ENCODE measurements at places on chromosomes 1 and 21.

DNA sequence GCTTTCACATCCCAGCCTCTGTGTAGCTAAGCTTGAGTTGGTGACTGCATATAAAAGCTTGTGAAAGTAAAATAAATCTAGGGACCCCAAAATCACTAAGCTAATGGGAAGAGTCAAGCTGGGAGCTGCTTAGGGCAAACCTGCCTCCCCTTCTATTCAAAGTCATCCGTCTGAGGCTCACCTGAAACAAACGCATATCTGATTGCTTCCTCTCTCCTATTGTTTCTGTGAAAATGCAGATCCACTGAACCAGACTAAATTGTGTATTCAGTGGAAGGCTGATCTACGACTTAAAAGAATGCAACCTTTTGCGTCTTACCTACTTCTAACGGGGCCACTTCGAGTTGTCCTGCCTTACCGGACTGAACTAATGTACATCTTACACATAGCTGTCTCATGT is 70.3 kb downstream of the LTN1 start:
- no peak for DNase-seq

DNA sequence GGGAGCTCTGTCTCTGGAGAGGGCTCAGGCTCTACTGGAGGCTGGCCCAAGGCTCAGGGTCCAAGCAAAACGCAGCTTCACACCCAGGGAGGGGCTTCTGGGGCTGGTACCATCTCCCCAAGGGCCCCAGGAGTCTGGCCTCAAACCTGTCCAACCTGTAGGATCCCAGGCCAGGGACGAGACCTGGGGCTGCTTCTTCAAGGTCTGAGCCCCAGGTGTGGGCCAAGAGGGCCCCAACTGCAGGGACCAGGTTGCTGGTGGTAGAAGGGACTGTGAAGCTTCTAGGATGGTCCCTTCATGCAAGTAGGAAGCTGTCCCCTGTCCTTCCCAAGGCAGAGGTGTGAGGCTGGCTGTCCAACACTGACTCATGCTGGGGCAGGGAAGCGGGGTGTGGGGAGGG is 7.8 kb upstream of the MMEL1 start:
- peak; percentile 35 for DNase-seq

- DNase-seq, result no peak
These were observed 50.1 kb downstream of the AKT3 start for GRCh38 chr1:243799908-243800307.

DNA sequence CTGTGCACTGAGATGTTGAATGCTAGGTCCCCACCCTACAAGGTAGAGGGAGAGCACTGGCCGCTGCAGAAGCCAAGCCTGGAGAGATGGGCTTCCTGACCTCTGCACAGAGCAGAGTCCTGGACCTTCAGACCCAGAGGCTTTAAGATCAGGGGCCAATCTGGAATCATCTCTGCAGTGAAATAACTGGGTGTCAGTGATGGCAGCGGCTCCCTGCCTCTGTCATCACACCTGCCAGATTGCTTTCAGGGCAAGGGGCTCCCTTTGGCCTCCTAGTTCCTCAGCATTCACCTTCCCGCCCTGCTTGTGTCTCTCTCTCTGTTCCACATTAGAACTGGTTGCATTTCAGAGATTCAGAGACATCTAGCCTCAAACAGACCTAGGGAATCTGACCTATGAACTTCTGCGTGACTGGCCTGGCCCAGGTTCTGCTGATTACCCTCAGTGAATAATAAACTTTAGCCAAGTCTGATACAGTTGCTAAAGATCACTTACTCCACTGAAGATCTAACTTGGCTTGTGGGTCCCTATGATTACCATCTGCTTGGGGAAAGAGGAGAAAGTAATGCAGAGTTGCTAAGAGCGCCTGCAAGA is 87.8 kb downstream of the ATP1A1 start:
- no peak for DNase-seq

GRCh38 chr21:41921021-41921420 is 32.8 kb downstream of the C2CD2 start:
- no peak for DNase-seq
